CD4-positive, alpha-beta T cell treated with Interleukin-10 for 1 hour (primary cell): ENCODE measurements at places on chromosomes 2 and 18.

DNA sequence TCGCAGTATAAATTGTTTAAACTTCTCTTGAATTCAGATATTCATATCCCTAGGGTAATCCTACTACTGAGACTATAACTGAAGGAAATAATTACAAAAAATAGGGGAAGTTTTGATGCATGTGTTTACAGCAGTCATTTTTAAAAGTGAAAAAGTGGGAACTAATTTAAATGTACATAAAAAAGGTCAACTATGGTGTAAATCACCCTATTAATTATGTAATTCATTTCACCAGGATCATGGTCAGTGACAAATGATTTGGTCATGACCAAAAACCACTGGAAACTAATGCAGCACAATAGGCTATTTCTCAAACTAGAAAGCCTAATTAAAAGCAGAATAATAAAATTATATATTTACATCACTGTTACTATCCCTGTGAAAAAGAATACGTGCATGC lies 5.0 kb upstream of the CNGA3 start:
- no peak for DNase-seq

GRCh38 chr18:72630991-72631390 lies 86.8 kb upstream of the CBLN2 start:
- DNase-seq, result no peak

GRCh38 chr2:191926671-191927070 lies 79.8 kb upstream of the CAVIN2 start:
- no peak for DNase-seq

GRCh38 chr2:236975766-236976165 lies 109.9 kb upstream of the COPS8 start:
- no peak for DNase-seq

GRCh38 chr2:173983391-173983871 lies 18.3 kb upstream of the SP3 start:
- DNase-seq, result no peak

DNA sequence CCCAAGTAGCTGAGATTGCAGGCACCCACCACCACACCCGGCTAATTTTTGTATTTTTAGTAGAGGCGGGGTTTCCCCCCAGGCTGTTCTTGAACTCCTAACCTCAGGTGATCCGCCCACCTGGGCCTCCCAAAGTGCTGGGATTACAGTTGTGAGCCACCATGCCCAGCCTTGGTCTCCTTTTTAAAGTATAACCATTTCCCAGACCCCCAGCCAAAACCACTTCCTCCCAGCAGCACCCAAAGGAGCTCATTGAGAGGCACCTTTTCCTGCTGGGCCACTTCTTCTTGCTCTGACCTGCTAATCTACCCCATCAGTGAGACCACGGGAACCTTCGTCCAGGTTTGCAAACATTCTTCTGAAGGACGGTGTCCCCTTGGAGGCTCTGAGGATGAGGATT lies 69.9 kb downstream of the INPP5D start:
- no peak for DNase-seq

DNA sequence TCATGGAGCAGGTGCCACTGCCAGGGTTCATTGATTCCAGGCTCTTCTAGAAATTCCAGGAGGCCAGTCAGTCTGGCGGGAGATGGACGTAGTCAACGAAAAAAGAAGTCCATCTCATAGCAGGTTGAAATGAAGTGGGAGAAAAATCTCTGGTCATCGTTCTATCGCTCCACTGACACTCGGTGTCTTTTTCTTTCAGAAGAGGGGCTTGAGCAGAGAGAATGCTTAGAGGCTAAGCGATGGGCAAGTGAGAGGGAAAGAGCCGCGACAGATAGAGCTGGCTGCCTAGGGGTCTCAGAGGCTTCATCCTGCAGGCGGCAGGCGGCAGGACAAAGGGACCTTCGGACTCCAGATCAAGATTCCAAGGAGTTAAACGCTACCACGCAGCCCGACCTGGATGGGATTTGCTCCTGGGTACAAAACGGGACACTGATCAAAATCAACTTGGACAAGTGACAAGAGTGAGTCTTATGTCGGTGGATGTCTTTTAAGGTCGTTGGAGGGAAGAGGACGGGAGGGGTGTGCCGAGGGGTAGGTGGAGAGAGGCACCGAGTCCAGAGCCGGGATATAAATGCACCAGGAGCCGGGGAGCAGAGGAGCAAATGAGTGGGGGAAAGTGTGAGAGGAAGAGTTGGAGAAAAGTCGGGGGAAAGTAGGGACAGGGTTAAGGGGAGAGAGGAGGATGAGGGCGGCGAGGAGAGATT lies 677 bp upstream of the TMEM178A start:
- no peak for DNase-seq

GRCh38 chr2:61416871-61417645 lies 53.8 kb downstream of the USP34 start:
- no peak for DNase-seq

GRCh38 chr2:191020742-191021381 lies 6.9 kb upstream of the STAT1 start:
- peak; percentile 39 for DNase-seq

GRCh38 chr2:122610948-122611609 lies 855.6 kb downstream of the TSN start:
- no peak for DNase-seq

- no peak for DNase-seq
Observed at GRCh38 chr2:107312240-107312639, 426.3 kb upstream of the ST6GAL2 start.

DNA sequence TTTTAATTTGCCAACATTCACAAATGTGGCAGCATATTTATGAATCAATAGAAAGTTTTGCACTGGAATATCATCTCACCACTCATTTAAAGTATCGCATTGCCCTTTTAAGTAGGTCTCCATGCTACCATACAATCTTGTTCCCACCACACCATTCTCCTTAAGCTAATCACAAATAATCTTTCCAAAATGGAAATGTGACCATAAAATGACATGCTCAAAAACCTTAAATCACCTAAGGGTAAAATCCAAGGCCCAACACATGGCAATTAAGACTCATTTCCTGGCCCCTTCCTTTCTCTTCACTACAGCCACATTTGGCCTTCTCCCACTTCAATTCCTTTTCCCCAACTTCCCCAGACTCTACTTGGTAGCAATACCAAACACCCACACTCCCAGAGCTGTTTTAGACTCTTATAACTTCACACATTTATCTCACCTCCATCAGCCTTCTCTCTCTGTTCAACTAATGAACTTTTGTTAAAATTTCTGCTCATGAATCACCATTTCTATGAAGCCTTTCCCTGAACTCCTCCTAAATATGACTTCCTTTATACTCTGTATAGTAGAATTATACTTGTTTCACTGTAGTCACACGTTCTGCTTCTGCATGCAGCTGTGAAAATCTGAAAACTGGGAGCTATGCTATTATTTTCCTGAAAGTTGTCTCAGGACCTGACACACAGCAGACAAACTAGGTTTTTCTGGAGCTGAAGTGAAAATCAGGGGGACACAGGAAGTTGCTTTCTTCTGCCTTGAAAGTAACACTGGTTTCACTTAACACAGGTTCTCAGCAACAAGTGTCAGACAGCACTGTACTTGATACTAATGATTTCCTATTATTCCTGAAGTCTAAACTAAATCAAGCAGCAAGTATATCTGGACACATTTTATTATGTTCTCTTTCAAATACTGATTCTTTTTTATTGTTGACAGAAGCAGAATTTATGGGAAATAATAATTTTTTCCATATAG lies 303.9 kb downstream of the ZEB2 start:
- peak; percentile 18 for DNase-seq

DNA sequence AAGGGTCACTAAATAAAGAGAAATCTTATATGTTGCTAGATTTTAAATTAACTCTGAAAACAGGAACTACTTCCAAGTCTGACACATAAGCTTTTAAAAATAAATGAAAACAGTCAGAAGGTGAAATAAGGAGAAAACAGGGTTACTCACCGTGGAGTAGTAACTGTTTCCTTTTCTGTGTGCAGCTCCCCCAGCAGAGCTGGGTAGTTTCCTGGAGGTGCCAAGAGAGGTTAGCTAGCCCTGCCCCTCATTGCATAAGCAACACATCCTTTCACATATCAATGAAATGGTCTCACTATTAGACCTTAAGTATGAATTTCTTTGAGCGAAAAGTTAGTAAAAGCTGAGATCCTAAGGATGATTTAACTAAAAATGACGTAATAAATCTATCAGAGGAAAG lies 54.0 kb upstream of the GPR75 start:
- DNase-seq, result peak; percentile 19

DNA sequence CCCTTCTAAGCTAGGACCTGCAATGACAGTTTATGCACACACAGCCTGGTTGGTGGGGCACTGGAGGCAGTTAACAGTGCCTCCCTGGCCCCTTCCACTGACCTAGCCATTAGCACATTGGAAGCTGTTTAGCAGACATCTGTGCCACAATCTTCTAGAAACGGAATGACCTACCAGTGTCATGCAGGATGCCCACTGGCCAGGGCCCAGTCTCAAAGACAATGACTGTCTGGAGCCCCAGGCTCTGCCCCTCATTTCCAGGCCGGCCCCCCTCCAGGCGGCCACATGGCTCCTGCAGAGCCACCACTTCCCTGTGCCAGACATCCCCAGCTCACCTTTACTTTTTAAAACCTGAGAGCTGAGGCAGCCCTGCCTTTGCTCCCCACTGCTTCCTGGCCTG lies 123.5 kb upstream of the CAPN13 start:
- DNase-seq, result no peak

- DNase-seq, result no peak
Observed at GRCh38 chr2:17588031-17588430, 47.5 kb downstream of the VSNL1 start.

DNA sequence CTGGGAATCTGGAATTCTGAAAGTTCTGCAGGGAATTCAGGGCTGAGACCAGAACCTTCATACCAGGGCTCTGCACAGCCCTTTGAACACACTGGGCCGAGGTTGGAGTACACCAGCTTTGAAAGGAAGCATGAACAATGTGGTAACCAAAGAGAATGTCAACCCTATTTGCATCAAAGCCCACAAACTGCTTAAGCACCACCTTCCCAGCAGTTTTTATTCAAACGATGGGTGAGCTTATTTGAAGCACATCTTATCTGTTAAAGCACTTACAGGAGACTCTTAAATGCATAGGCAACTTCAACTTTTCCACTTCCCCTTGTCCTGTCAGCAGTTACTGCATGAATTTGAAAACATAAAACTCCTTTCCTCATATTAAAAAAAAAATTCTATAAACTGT lies 96.6 kb downstream of the TXNL1 start:
- no peak for DNase-seq

DNA sequence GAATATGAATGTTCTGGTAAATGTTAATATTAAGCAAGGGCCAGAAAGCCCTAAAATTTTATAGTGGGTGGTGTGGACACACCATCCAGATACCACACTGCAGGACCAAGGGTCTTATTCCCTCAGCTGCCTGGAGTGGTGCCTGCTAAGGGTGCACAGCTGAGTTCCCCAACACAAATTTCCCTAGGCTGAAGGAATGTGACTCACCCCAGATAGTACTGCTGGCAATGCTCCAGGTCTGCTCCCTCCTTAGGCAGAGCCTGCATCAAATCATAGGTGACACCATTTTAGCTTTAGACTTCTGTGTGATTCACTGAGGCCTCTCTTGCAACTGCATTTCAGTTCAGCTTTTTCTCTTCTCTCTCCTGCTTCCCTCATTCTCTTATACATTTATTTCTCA lies 321.1 kb downstream of the SATB2 start:
- no peak for DNase-seq

DNA sequence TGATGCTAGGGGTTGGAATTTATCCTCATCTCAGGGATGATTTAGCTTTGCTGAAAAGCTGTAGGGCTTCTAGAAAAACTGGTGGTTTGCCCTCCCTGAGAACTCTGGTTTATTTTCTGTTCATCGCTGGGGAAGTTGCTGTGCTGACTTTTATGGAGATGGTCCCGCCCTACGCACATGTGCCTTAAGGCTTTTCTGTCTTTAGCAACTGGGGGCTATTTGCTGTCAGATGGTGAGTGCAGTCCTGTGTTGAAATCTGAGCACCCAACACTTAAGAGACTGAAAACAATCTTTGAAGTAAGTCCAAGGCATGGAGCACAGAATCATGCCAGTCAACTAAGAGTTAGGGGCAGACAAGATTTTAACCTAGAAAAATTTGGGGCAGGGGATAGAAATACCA lies 2148.4 kb upstream of the CELF4 start:
- no peak for DNase-seq

DNA sequence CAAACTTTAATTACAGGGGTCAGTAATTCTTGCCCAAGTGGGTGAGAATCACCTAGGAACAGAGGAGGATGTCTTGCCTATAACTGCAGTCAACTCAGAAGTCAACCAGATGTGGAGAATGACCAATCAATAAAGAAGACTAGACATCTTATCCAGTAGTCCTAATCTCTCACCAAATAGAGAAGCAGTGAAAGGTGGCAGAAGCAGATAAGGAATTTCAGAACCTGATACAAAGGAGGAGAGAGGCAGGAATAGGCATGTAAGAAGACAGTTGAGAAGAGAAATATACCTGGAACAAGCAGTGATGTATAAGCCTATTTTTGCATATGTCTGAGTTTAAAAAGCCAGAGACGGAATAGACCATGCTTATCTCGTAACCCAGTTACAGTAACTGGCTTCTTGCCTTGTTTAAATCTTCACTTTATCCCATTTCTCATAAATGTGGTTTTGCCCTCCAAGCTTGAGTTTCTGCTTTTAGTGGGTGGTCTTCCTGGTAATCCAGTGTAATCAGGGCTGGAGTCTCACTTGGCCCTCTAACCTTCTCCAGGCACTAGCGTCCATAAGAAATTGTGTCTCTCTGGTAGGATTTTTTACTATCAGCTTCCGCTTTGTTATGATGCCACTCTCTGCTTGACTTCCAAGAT lies 401.0 kb downstream of the SUCLG1 start:
- DNase-seq, result no peak

DNA sequence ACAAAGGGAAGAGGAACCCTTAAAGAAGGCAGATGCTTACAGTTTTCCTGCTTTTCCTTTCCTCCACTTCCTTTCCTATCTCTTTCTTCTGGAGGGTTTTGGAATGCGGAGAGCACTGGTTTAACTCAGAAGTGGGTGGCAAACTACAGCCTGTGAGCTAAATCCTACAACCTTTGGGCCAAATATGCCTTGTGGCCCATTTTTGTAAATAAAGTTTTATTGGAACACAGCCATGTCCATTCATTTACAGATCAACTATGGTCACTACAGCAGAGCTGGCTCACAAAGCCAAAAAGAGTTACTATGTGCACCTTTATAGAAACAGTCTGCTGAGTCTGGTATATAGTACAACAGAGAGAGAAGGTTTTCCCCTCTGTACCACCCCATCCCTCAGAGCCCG lies 69.1 kb downstream of the CCDC93 start:
- no peak for DNase-seq

GRCh38 chr2:120787822-120788700 lies 52.4 kb downstream of the GLI2 start:
- DNase-seq, result no peak
